ENCODE measurements at places on chromosomes 7 and 10.

- DNase-seq, result no peak
Measured at GRCh38 chr7:95026421-95027072, 119.2 kb downstream of the PPP1R9A start.

DNA sequence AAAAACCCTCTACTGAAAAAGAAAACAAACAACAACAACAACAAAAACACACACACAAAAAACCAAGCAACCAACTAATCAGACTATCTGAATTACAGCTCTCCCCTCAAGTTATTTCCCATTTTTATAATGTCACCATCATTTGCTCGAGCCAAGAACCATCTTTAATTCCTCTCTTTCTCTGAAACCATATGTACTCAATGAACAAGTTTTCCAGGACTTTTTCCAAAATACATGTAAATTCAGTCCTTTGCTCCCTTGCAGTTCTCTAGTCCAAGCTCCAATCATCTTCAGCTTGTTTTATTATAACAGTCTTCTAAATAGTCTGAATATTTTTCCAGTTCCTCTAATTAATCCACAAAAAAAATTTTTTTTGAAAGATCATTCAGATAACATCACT lies 506.0 kb downstream of the NXPH1 start:
- DNase-seq, result no peak

GRCh38 chr7:73779517-73779916 lies 9.4 kb upstream of the CLDN3 start:
- DNase-seq, result no peak

GRCh38 chr7:110868458-110868857 lies 222.5 kb upstream of the LRRN3 start:
- no peak for DNase-seq

DNA sequence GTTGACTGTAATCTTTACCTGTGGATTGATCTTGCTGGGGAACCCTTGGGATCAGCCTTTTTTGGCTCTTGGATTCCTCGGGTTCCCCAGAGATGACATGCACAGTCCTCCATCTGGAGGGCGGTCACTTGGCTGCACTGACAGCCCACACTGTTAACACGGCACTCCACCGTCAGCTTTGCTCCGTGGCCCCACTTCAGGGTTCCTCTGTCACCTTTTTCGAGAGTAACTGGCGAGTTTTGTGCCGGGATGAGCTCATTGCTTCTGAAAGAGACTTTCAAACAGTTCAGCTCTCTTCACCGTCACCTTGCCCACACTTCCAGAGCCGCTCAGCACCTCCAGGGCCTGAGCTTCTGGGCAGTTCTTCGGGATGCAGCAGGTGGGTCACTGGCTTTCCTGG lies 42.4 kb downstream of the PROSER2 start:
- no peak for DNase-seq

DNA sequence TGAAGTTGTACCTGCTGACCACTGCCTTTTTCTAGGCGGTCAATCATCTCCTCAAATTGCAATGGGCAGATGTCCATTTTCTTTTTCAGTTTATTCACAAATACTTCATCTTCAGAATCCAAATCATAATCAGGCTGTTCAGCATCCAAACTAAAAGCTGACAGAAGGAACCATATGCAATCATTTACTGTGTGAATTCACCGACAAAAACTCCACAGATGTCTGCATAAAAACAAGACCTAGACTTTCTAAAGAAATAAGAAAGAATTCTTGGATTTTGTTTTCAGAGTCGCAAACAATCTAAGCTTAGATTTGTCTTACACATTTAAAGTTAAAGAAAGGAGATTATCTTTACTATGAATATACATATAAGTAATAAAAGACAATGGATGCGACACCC lies 53.4 kb downstream of the EPC1 start:
- DNase-seq, result no peak

DNA sequence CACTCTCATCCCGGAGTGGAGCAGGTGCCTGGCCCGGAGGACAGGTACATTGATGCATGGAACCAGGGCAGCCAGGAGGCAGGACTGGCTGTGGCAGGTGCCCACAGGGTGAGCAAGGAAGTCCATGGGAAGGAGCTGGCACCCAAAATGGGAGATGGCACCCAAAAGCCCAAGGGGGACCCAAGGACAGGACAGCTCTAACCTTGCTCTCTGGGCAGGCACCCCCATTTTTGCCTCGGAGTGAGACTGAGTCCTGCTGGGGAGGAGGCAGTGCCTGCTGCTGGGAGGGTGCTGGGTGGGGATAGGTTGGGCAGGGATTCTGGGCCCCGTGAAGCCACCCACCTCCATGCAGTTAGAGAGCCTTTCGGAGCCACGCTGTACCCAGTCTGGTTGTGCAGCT lies 234.5 kb downstream of the TCERG1L start:
- no peak for DNase-seq

- DNase-seq, result no peak
Measured at GRCh38 chr10:61289813-61290212, 163.4 kb downstream of the TMEM26 start.

- DNase-seq, result no peak
Measured at GRCh38 chr7:42227021-42227420, 10.0 kb downstream of the GLI3 start.

- no peak for DNase-seq
Measured at GRCh38 chr7:149559711-149560110, 62.1 kb upstream of the ZNF746 start.

DNA sequence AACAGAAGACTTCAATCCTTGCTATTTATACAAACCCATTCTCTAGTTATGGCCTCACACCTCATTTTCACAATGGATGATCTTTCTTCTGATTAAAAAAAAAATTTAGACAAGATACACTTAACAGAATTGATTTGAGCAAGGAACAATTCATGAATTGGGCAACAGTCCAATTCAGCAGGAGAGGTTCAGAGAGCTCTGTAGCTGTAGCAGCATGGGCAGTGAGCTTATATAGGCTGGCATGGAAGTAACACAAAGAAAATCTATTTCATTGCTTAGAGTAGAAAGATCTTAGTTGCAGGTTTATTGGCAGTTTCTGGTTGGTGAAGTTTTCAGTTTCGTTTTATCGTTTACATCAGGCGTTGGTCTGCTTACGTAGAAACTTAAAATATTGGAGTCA lies 23.0 kb upstream of the LRGUK start:
- DNase-seq, result no peak

GRCh38 chr10:106278383-106278782 lies 886.1 kb downstream of the SORCS1 start:
- DNase-seq, result no peak

DNA sequence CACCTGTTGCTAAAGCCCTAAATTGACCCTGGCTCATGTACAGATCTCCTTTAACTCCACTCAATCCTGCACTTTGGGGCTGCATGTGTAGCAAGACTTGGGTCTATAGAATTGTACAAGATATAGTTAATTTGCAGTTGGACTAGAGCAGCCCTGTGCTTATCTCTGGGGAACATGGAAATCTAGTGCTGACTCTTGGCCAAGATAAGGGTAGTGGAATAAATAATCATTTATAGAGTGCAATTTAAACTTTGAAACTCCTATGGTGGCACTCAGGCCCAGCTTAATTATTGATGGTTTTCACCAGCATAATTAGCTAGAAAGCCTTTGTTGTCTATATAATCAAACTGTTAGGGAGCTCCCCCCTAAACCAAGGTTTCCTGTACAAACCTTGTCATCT lies 39.2 kb upstream of the MBL2 start:
- DNase-seq, result no peak

GRCh38 chr7:101112233-101112632 lies 14.7 kb upstream of the SERPINE1 start:
- no peak for DNase-seq

DNA sequence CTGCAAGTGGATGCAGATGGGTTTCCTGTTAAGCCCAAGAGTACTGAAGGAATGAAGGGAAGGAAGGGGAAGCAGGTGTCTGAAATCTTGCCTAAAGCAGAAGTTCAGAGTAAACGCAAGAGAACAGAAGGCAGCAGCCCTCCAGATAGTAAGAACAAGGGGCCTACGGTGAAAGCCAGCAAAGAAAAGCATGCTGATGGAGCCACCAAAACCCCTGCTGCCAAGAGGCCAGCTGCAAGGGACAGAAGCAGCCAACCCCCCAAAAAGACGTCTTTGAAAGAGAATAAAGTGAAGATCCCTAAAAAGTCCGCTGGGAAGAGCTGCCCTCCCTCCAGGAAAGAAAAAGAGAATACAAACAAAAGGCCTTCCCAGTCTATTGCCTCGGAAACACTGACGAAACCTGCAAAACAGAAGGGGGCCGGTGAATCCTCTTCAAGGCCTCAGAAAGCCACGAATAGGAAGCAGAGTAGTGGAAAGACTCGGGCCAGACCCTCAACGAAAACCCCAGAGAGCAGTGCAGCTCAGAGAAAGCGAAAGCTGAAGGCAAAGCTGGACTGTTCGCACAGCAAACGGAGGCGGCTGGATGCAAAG lies 152.5 kb downstream of the LCOR start:
- DNase-seq, result no peak

DNA sequence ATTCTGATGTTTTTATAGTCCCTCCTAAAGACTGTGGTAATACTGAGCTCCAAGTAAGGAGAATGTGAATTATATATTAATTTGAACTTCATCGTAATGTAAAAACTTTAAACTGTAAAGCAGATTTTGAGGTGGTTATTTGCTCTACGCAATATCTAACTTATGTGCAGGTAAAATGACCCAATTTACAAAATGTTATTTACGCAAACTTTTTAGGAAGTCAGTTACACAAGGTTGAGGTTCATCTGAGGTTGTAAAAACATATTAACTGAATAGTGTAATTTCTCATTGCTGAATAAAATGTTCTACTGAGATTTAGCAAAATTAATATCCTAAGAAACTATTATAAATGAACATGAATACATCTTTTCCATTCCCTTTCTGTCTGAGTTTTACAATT lies 15.8 kb downstream of the GLCCI1 start:
- no peak for DNase-seq

- DNase-seq, result no peak
Measured at GRCh38 chr7:123201901-123202300, 2.1 kb upstream of the SLC13A1 start.

DNA sequence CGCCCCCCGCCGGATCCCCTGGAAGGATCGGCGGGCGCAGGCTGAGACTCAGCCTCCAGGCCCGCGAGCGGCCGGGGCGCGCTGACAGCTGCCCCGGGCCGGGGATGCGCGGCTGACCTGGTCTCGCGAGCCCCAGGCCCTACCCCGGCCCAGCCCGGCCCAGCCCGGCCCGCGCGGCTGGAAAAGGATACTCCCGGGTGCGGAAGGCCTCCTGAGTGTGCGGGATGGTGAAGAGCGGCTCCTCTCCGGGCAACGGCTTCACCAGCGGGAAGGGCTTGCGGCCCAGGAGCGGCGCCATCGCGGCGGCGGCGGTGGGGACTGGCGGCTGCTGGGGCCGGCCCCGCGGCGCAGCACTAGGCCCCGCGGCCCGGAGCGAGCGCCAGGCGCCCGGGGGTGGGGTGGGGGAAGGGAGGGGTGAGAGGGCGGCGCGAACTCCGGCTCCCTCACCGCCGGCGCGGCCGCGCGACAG lies 423 bp downstream of the BAZ1B start:
- no peak for DNase-seq

GRCh38 chr7:24456526-24457218 lies 116.6 kb upstream of the PALS2 start:
- no peak for DNase-seq

DNA sequence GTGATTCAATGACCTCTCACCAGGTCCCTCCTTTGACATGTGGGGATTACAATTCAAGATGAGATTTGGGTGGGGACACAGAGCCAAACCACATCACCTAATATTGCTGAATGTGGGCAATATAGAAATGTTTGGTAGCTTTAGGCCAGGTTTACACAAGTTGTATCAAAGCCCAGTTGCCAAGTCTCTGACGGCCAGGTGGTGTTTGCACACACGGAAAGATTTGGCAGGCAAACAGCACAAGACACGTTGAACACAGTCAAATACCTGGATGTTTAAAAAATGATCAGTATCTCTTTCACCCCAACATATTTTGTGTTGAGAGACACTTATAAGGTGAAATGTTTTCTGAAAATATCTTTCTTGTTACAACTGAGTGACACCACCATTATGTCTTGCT lies 294.4 kb upstream of the MKI67 start:
- no peak for DNase-seq

GRCh38 chr10:1524540-1524939 lies 212.8 kb downstream of the ADARB2 start:
- DNase-seq, result no peak

DNA sequence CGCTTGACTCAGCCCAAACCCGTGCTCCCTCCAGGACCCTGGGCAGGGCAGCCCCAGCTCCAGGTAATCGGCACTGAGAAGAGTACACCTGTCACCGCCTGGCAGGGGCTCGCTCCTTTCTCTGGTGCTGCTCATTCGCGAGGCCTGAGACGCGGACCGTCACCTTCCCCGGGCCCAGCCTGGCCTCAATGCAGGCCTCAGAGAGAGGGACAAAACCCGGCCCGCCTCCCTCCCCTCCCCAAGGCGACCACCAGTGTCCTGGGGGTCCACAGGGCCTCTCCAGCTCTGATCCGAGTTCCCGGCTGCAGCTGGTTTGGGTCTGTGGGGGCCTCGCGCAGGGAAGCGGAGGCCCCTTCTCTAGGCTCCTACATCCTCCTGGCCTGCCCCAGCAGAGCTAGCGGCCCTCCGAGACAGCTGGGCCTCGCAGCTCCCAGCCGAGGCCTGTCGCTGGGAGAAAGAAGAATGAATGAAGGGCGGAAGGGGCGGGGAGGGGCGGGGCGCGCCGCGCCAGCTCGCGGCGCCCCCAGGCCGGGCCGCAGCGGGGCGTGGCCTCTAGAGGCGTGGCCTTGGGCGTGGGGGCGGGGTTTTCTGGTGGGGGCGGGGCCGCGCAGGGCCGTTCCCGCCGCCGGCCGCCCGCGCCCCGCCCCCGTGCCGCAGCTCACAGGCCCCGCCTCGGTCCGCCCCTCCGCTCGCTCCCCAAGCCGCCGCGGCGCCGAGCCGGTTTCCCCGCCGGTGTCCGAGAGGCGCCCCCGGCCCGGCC lies at the start of gene LIMK1:
LIMK1 (plus strand) TSS at position 688 of the 760 bp plus-strand sequence. CDS start 187 bp downstream, outside the sequence.
- peak; percentile 81 for DNase-seq

DNA sequence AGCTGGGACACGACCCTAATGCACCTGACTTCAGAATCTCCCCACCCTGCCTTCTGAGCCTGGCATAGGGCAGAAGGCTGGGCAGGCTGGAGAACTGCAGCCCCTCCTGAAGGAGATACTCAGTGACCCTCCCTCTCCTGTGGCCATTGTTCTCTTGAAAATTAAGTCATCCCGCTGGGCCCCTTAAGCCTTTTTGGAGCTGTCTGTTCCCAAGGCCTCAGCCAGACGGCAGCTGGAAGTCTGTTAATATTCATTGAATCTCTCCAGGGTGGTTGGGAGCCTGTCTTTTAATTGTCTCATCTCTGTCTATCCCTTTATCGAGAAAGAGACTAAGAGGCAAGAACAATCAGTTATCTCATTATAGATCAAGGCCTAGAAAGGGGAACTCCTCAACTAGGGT lies 118.1 kb upstream of the PCBD1 start:
- no peak for DNase-seq

GRCh38 chr7:92831716-92832533 lies 4.4 kb downstream of the CDK6 start:
- DNase-seq, result no peak
